ENCODE measurements at places on chromosomes 1 and 21. TPM values are rescaled to one million over a fixed set of nuclear protein-coding genes. Genes with fewer than 3 reads are reported as not detected.

DNA sequence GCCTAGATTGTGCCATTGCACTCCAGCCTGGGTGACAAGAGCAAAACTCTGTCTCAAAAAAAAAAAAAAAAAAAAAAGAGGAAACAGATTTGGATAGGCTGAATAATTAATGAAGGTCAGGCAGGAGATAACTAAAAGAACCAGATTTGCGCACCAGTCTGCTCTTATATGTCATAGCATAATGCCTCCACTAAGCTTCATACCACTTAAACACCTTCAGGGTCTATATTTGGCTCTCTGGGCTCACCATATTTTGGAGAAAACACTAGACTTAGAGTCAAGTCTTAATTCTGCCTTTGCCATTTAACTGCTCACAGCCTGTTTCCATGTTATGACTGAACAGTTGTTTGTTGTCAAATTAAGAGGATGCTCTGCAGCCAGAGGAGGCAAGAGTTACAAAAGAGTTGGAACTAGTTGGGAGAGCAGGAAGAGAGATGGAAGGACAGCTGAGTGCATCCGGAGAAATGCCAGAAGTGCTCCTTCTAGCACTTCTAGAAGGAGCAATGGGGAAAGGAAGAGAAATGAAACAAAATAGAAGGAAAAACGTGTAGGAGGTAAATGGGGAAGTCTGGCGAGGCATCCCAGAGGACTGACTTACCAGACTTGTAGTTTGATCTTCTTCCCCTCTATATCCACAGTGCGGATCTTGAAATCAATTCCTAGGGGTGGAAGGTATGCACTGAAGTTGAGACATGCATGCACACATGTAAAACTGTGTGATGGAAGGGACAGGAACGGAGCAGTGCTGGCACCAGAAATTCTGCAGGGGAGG lies 1.8 kb downstream of the RAB13 start:
- H3K27ac ChIP-seq, result peak overlapping the region; percentile 95
- H3K4me3 ChIP-seq, result peak overlapping the region; percentile 60
- no peak for DNase-seq
- H3K4me1 ChIP-seq, result peaks cover 20% of the 10 kb centered on the region

DNA sequence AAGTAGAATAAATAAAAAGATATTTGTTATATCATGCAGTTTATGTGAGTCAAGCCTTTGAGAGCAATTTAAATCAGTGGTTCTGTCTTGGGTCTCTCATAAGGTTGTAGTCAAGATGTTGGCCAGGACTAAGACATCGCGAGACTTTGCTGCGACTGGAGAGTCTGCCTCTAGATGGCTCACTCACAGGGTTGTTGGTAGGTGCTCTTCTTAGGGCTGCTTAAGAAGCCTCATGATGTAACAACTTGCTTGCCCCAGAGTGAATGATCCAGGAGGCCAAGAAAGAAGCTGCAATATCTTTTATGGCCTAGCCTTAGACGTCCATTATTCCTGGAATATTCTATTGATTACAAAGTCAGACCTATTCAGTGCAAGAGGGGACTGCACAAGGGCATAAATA lies 73.1 kb upstream of the CACHD1 start:
- H3K27me3 ChIP-seq, result no peaks in the 10 kb centered on the region
- no peak overlapping the region for H3K4me3 ChIP-seq
- no peak for DNase-seq
- H3K36me3 ChIP-seq, result no peaks in the 10 kb centered on the region
- no peaks in the 10 kb centered on the region for H3K4me1 ChIP-seq

DNA sequence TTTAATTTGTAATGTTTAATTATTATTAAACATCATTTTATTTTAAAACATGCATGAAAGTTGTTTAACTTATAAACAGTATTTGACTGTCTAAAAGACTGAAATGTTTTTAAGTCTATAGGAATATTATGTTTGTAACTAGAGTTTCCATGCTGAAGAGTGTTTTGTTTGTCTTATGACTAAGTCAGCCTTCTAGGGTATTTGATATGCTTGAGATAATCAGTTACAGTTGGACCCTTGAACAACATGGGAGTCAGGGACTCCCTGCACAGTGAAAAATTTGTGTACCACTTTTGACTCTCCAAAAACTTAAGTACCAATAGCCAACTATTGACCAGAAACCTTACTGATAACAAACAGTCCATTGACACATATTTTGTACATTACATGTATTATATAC lies 45.5 kb upstream of the KANK4 start:
- DNase-seq, result no peak
- no peaks in the 10 kb centered on the region for H3K36me3 ChIP-seq
- no peak overlapping the region for H3K27ac ChIP-seq
- H3K4me3 ChIP-seq, result no peak overlapping the region
- H3K4me1 ChIP-seq, result no peaks in the 10 kb centered on the region

GRCh38 chr1:12339811-12340543 lies 110.1 kb downstream of the VPS13D start:
- H3K27ac ChIP-seq, result peak overlapping the region; percentile 53
- H3K27me3 ChIP-seq, result no peaks in the 10 kb centered on the region
- peaks cover 33% of the 10 kb centered on the region for H3K36me3 ChIP-seq
- peaks cover 65% of the 10 kb centered on the region for H3K4me1 ChIP-seq
- H3K4me3 ChIP-seq, result no peak overlapping the region

The GUCA2A gene
- total RNA-seq, result not detected

The ADAMTS4 gene
- total RNA-seq, result 78.3 TPM

All from vagina (tissue), 2 donors.